ENCODE measurements at places on chromosomes 12 and 14. TPM values are rescaled to one million over a fixed set of nuclear protein-coding genes. Genes with fewer than 3 reads are reported as not detected.

The ADAMTS20 gene
- total RNA-seq = 0.82 TPM

The TMEM253 gene
- not detected for total RNA-seq

The PRH2 gene
- total RNA-seq = 0.64 TPM

The LTBP2 gene
- total RNA-seq = 0.91 TPM
